ENCODE measurements at places on chromosomes 2 and 18.

- DNase-seq: no peak
These were observed 10.6 kb downstream of the DAW1 start for GRCh38 chr2:227881866-227882517.

- no peak for DNase-seq
These were observed 85.1 kb downstream of the CABLES1 start for GRCh38 chr18:23220355-23220754.

DNA sequence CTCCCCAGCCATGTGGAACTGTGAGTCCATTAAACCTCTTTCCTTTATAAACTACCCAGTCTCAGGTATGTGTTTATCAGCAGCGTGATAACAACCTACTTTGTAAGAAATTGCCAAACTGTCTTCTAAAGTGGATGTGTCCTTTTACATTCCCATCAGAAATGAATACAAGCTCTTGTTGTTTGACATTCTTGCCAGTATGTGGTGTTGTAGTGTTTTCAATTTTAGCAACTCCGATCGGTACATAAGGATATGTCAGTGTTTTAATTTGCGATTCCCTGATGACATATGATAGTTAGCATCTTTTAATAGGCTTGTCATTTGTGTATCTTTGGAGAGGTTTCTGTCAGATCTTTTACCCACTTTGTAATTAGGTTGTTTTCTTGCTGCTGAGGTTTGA is 1156.3 kb upstream of the CRIM1 start:
- no peak for DNase-seq

DNA sequence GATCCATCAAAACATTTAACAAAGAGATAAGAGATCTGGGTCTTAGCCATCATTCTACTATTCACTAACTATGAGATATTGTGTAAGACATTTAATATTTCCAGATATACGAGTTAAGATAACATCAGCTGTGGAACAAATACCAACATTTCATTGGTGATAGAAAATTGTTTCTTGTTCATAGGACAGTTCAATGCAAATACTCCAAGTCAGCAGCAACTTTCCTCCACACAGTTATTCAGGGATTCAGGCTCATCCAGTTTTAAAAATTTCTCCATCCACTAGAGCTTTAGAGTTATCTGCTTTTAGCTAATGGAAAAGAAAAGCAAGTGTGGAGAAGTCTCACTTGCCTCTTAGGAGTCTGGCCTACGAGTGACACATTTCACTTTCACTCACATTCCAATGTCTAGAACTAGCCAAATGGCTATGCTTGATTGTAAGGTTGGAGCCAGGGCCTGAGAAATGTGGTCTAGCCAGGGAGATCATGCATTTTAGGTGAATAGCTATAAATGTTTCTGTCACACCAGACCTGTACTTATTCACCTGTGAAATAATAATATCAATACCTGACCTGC is 119.3 kb upstream of the MAPRE2 start:
- DNase-seq: no peak

DNA sequence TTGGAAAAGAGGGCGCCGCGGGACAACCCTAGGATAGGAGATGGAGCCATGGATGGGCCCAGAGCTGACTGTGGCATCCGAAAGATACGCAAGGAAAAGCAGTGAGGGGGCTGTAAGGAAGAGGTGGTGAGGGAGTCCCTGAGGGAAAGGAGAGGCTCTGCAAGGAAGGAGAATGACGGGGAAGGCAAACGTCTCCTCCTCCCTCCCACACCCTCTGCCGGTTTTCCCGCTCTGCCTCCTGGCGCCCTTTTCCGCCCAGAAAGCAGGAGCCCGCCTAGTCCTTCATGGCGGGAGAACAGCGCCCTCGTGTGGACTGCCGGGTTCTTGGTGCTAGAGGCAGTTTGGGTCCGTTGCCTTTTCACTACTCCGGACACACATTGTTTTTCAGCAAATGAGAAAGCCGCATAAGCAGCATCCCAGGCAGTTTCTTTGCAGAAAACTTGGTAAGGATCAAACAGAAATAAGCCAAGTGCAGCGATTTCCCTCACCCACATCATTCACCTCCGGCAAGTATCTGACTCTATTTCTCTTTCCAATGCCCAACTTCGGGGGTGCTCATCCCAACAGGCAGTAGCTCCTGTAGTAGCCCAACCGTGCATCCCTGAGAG is 200.4 kb downstream of the INO80D start:
- DNase-seq: peak; percentile 33

GRCh38 chr18:26479065-26479680 is 69.2 kb downstream of the KCTD1 start:
- DNase-seq: no peak

DNA sequence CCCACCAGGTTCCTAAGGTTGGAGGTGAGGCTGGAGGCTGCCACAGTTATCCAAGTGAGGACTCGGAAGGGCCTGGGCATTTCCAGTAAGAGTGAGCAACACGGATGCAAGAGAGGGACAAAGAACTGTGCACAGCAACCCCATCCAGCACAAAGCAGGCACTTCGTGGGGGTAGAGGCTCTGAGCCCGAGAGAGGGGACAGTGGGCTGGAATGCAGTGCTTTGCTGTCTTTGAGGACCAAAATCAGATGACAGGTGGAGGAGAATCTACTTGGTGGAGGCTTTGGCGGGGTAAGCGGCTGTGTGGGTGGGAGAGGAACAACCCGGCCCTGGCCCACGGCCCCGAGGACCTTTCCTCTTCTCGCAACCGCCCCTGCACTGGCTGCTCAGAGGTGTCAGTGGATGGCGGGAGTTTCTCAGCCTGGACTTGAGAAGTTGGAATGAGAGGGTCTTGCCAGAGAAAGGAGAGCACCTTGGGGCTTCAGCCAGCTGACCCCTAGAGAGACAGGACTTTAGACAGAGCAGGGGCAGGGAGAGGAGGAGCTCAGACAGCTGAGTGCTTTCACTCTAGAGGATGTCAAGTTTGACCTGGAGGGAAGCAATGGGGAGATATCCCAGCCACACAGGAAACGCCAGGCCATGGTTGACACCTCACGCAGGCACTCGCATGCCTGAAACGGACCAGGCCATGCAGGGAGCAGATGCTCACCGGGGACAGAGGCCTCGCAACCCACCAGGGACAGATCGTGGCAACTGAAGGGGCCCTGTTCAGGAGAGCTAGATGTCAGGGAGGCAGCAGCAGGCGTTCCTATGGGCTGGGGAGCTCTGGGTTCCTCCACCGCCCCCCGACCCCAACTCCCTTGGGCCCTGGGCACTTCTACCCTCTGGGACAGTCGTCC is 11.6 kb downstream of the RAMP1 start:
- no peak for DNase-seq

- no peak for DNase-seq
These were observed 28.7 kb downstream of the ESCO1 start for GRCh38 chr18:21571772-21572171.

GRCh38 chr2:110955556-110955955 is 165.2 kb upstream of the BCL2L11 start:
- no peak for DNase-seq

- DNase-seq: no peak
These were observed 3.1 kb upstream of the HES6 start for GRCh38 chr2:238242731-238243495.
